ENCODE measurements at places on chromosomes 1 and 21.

GRCh38 chr1:52792036-52792435 is 50.5 kb upstream of the ZYG11A start:
- peak; percentile 11 for DNase-seq

GRCh38 chr21:26546446-26547097 is 26.5 kb downstream of the CYYR1 start:
- no peak for DNase-seq

DNA sequence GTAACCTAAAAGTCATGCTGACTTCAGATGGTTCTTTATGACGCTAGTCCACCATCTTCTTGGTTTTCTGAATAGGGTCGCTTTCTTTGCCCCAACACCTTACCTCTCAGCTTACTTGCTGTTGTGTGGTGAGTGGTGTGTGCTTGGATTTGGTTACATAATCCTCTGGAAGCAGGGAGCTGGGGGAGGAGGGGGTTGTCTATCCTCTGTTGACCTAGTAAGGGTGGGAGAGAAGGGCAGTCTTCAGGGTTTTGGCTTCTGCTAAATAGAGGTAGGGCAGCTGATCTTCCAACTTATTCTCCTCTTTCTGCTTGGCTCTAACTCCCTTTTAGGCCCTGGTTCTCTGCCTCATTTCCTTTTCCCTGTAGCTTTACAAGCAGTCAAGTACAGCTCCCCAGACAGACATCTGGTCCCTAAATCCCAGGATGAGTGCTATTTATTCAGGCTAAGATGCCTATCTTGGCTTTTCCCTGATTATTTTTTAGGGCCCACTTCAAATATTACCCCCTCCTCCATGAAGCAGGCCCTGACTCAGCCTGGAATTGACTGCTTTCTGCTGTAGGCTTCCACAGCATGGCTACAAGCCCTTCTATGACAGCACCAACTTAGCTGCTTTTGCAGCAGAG is 6.4 kb upstream of the REN start:
- peak; percentile 11 for DNase-seq

DNA sequence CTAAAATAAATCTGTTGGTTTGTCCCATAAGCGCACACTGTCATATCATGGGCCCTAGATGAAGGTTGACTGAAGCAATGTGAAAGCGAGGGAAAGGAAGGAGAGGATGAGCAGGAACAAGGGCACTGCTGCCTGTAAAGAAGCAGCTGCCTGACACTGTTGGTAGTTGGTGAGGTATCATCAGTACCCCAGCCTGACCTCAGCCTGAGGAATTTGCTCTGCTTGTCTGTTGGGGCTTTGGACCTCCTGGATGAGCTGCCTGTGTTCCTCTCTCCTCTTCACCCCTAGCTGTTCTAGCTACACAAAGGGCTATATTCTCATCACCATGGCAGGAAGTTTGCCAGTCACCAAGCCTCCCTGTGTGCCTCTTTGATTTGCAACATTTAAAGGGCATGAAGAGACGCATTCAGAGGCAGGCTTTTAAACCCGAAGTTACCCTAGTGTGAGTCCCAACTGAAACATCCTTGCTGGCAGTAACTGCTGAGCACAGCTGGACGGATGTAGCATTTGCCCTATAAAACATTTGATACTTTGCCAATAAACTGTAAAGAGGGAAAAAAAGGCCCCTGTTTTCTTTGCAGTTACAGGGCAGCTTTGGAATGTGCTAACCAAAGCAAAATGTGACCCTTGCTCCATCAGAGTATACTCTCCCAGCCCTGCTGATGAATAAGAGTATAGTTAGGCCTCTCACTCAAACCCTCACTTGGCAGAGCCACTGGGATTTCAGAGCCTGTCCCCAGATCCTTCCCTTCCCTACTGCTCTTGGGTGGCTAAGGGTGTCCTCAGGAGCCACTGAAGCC is 22.2 kb upstream of the SPATA6 start:
- peak; percentile 15 for DNase-seq

GRCh38 chr1:182215764-182216163 is 154.3 kb upstream of the ZNF648 start:
- no peak for DNase-seq

GRCh38 chr1:98739762-98740161 is 78.2 kb downstream of the SNX7 start:
- no peak for DNase-seq
